ENCODE measurements at places on chromosomes 1 and 21.

- no peak for DNase-seq
Measured at GRCh38 chr1:165395478-165395877, 39.0 kb upstream of the LMX1A start.

- DNase-seq, result no peak
Measured at GRCh38 chr1:210499956-210500355, 171.3 kb downstream of the HHAT start.

DNA sequence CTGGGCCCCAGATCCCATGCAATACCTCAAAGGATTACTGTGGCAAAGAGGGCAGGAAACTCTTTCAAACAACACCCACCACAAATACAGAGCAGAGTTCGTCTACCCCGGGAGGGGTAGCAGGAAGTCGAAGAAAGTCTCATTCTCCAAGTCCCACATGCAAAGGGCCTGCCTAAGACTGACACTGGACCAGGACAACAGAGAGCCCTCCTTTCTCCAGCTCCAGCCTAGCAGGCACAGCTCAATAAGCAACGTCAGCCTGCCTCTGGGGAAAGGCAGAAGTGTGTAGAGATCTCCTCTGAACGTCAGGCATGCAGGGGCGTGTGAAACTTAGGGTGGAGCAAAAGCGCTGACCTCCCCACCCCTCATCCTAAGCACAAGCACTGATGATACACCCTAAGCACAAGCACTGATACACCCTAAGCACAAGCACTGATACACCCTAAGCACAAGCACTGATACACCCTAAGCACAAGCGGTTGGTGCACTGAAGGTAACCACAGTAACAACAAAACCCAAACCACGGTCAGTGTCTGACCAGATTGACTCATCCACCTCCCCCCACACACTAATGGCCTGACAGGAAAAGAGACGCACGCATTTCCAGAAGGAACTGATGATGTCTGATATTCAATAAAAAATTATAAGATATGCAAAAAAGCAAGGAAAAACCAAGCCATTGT is 1.3 kb downstream of the KRTAP12-3 start:
- DNase-seq, result no peak

- no peak for DNase-seq
Measured at GRCh38 chr1:45573231-45573804, 10.5 kb upstream of the NASP start.

- DNase-seq, result no peak
Measured at GRCh38 chr1:54479841-54480524, 68.0 kb upstream of the ACOT11 start.

DNA sequence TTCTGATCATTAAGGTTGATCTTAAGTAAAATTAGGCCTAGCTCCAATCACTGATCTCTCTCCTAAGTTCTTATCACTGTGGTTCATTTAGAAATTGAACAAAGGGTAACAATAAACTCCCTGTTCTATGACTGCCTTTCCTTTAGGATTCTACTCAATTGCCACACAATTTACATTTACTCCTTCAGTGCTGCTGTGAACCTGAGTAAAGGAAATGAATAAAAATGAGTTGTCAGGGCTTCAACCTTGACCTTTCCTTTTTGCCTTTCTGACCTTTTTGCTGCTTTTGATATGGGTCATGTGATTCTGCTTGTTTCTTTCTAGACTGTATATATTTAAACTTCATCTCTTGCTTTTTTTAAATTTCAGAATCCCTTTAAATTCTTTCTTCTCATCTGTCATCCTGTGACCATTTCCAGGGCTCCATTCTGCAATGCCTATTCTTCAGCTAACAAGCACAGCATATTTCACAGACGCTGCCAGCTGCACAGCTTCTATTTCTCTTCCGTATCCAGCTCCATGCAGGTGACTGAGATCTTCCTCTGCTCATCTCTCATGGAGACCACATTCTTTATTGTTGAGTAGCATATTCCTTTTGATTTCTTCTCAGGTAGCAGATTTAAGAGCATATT is 3.2 kb downstream of the LRRC8B start:
- DNase-seq, result no peak

DNA sequence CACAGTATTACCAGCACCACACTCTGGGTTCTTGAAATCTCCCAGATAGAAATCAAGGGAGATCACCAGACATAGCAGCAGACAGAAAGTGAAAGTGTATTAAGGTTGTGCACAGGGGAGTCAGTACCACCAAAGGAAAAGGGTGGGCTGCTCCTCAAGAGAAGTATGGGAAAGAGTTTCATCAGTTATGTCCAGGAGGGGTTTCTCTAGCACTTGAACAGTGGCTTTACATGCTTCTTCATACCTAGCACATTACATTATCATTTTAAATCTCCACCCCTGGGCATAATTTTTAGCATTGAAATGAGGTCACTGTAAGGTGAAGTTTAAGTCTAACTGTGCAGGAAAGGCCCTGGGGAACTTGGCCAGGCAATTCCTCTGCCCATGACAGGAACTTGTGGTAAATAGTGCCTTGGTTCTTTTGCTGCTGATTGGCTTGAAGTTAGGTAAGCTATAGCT is 601.0 kb downstream of the NUF2 start:
- no peak for DNase-seq

GRCh38 chr1:213513006-213513405 is 462.0 kb downstream of the RPS6KC1 start:
- DNase-seq, result no peak

DNA sequence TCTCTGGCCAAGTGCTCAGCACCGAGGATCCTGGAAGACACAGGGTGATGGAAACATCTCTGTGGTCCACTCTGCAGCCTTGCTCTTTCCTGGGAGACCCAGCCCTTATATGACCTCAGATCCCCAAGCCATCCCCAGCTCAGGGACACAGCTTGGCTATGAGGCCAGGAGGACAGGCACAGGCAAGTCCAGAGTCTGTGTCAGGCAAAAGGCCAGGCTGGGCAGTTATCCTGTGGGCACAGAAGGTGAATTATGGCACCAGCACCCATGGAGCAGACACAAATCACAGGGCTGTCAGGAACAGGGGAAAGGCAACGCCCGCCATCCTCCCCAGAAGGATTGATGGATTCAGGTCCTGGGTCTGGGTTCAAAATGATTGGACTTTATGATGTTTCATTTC is 52.1 kb upstream of the SCMH1 start:
- no peak for DNase-seq

DNA sequence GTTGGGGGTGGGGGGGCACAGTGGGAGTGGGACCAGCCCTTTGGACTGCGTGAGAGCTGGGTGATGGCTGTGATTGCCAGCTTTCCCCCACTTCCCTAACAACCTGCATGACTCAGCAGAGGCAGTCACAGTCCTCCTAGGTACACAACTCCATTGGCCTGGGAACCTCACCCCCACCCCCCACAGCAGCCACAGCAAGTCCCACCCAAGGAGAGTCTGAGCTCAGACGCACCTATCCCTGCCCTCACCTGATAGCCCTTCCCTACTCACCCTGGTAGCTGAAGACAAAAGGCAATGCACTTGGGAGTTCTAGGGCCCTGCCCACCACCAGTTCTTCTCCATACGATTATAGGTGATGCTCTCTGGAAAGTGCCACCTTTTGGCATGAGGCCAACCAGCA is 188.9 kb downstream of the ZNF648 start:
- no peak for DNase-seq

DNA sequence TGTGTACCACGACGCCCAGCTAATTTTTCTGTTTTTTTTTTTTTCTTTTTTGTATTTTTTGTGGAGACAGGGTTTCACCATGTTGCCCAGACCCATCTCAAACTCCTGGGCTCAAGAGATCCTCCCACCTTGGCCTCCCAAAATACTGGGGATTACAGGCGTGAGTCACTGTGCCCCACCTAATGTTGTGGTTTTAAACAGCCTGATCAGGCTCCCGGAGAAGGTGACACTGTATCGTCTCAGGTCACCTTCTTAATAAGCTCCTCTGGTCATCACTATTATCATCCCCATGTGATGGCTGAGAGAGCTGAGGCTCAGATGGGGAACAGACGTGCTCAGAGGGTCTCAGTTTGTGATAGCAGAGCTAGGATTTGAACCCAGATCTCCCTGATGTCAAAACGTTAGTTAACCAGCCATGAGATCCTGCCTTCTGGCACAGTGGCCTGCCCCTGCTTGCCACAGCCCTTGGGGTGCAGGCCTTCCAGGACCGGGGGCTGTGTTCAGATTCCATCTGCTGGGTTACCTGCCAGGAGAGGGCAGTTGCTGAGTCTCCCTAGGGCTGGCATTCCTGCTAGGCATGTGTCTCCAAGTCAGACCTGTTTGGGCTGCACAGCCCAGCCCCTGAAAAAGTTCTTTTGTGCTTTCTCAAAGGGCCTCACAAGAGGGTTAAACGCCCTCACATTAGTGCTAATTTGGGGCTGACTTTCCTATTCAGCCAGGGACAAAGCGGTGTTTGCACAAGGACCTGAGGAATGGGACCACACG is 32.7 kb upstream of the GRHL3 start:
- no peak for DNase-seq

DNA sequence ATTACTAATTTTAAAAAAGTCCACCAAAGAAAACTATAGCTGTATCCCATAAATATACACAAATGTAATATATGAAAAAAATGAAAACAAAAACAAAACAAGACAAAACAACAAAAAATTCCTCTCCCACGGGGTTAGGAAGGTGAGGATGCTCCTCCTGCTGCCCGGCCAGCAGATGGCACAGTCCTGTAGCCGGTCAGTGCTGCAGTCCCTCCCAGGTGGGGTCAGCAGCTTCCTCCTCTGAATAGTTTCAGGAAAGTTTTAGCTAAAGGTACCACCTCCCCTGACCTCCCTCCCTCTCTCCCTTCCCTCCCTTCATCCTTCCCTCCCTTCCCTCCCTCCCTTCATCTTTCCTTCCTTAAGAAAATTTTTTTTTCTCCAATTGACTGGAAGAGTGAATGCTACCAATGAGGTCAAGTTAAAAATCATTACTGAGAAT is 67.8 kb upstream of the BCL10 start:
- DNase-seq, result no peak

All from left renal pelvis (tissue), 4 donors.